ENCODE measurements at places on chromosomes 11 and 22.

GRCh38 chr11:11532574-11532973 is 89.2 kb downstream of the GALNT18 start:
- no peak for DNase-seq

DNA sequence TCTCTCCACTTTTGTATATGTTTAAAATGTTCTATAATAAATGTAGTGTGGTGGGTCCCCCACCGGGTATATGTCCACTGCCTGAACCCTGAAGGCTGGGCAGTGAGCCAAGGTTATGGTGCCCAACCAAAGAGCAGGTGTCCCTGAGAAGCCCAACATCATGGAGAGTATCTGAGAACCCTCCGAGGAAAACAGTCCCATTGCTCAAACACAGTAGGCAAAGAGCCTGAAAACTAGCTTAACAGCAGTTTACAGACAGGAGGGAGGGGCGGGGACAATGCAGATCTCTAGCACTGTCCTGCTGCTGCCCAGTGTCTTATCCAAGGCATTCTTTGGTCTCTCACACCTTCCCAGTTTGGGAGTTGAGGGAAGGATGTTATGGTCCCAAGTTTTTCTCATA is 91.0 kb downstream of the TMPRSS5 start:
- DNase-seq: no peak

DNA sequence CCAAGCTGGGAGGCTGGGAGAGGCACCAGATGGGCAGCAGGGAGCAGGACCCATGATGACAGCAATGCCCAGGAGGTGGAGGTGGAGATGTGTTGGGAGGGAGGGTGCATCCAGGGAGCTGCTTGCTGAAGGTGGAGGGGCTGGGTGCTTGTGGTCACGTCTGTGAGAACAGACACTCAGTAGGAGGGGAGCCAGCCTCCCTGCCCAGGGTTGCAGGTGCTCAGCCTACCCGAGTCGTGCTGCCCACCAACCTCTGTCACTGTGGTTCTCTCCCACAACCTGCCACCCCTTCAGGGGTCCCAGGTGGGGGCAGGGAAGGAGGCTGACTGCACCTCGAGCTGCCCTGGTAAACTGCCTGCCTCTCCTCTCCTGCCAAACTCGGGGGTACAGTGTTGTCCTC is 5.5 kb downstream of the PRDX5 start:
- DNase-seq: no peak

GRCh38 chr11:44736791-44737190 is 10.0 kb downstream of the TSPAN18 start:
- DNase-seq: no peak

DNA sequence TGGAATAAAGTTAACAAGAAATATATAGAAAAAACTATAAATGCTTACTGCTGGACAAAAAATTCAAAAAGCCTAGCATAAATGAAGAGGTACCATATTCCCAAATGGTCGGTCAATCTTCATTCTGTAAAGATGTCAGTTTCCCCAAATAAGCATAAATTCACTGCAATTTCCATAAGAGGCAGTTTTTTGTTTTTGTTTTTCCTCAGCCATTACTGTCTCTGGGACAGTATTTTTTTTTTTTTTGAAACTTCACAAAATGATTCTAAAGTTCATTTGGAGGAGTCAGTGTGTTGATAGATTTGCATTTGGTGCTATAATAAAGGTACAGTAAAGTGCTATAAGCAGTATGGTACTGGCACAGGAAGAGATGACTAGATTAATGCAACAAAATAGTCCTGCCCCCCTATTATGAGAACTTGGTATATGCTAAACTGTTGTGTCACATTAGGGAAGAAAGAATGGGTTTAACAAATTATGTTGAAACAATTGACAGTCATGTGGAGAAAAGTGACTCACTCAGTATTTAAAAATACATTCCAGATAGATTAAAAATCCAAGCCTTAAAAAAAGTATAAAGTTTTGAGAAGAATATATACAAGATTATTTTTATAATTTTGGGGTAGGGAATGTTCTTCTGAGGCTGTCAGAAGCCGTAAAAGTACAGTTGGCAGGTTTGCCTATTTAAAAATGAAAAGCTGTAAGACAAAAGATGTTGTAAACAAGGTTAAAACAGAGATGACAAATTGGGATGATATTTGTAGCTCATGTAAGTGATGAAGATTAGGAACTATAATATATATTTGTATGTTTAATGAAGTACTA is 2.6 kb upstream of the FTH1 start:
- DNase-seq: no peak

DNA sequence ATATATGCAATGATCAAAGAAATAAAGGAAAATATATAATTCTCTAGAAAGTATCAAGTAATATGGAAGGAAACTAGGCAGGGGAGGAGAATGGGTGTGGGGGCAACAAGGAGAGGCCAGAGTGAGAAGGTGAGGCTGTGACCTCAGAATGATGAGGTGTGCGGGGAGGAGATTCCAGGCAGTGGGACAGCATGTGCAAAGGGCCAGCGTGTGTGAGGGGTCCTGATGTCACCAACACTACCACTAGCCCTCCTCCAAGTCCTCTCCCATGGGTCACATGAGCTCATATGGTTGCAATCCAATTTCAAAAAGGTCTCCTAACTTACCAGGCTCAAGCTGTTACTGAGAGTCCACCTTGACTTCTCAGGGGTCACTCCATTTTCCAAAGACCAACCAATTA is 463.9 kb downstream of the MN1 start:
- DNase-seq: no peak

GRCh38 chr11:68843052-68843561 is 1.4 kb upstream of the CPT1A start:
- no peak for DNase-seq
